ENCODE measurements at places on chromosomes 2 and 18. TPM values are rescaled to one million over a fixed set of nuclear protein-coding genes. Genes with fewer than 3 reads are reported as not detected.

Gene ZNF142
- 12.5 TPM for total RNA-seq

Gene CPLX4
- not detected for total RNA-seq

Gene BCL2
- total RNA-seq = 0.89 TPM

Gene FMNL2
- 20.5 TPM for total RNA-seq

Gene COL4A3
- total RNA-seq = under 0.01 TPM
